ENCODE measurements at places on chromosomes 4 and X.

DNA sequence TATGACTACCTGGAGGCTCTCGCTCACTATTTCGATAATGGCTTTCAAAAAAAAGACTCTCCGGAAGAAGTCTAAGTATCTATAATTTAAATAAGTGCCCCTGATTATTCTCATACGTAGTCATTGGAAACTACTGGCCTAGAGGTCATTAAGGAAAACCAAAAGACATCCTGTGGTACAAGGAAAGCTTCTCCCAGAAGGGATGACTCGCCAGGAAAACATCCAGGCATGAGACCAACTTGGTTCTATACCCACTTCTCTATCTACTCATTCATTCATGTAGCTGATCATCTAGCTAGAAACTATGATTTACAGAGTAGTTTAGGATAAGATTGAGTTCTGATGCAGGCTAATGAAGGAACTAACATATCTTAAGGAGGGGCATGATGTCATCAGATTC, 37.7 kb downstream of the SOX3 start:
- no peak for DNase-seq

- no peak for DNase-seq
Observed at GRCh38 chr4:150624055-150624454, 42.1 kb downstream of the MAB21L2 start.

GRCh38 chr4:146224326-146224966, 10.1 kb downstream of the REELD1 start:
- no peak for DNase-seq

GRCh38 chr4:127788517-127788916, 6.4 kb downstream of the HSPA4L start:
- no peak for DNase-seq

DNA sequence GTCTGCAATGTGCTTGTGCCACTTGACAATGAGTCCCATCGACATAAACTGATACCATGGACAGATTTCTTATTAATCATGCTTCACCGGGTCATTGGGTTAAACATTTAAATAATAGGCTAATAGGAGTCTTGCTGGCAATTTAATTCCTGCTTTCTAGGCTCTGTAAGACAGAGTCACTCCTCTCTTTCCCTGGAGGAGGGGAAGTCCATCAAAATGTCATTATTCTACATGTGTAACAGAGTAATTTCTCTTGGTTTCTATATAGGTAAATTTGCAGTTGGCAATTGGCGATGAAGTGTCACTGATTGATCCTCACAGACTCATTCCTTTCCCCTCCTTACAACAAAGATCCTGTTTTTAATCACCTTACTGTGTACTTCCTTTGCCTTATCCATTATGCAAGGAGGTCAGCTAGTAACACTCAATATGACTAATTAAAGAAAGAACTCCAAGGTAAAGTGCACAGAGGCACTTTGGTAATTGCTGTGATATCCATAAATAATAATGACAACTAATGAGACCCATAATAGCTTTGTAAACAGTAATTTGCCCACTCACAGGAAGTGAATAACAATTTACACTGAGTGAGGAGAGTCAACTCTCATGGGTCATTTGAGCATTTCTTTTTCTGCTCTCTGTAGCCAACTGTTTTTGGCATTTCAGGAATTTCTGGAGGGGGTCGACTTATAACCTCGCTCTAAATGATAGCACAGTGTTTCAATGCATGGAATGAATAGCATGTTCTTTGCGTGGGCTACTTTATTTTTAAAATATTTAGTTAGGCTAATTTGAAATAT, 184.0 kb downstream of the UGT8 start:
- DNase-seq = no peak

DNA sequence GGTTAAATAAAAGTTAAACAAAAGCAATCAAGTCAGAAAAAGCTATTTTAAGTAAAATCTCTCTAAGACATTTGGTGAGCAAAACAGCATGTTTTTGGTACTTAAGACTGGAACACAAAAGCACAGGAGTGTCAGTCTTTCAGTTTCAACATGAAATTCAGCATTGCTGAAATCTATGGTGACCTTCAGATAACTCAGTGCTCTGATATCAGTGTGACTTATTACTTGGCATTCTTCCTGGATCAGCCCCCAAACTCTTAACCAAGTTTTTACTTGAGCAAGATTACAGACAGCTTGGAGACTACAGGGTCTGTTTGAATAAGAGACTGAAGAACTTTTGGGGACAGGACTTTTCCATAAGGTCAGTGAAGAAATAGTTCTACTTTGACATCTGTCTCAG, 437.2 kb downstream of the RAPGEF2 start:
- DNase-seq = no peak
